Right renal cortex interstitium (tissue), 3 donors: ENCODE measurements at places on chromosomes 1 and 21.

GRCh38 chr1:9256332-9256731 is 21.8 kb downstream of the H6PD start:
- no peak for DNase-seq

DNA sequence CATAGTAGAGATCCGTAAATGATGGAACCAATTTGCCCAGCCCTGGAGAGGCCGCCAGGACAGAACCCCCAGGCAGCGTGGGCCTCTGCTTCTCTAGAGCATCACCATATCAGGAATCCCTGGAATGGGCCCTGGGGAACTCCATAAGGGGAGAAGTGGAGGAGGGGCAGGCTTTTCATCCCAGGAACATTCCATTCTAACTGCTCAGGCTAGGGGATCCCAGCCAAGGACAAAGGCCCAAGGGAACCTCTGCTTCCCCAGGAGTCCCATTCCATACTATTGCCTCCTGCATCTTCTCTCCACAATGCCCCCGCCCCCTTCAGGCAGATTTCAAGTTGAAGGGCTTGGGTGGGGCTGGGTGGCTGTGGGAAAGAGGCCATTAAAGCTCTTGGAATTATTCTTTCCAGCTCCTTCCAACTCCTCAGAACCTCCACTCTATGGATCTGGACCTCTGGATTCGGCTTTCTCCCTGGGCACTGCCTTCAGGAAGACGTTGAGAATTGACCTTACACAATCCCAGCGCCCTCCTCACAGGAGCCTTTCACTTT is 6.0 kb downstream of the TRNP1 start:
- no peak for DNase-seq

DNA sequence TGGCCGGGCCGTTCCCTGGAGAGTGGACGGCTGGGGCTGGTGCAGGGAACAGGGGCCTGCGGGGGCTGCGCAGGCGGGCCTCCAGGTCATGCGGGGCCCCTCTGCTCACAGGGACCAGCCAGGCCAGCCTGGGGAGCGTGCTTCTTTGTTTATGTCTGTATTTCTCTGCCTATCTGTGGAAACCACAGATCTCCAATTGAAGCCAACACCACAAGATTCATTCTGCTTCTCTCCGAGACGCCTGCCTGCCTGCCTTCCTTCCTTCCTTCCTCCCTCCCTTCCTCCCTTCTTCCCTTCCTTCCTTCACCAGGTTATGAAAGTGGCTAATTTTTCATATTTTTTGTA is 39.9 kb upstream of the HMGN1 start:
- DNase-seq: no peak

DNA sequence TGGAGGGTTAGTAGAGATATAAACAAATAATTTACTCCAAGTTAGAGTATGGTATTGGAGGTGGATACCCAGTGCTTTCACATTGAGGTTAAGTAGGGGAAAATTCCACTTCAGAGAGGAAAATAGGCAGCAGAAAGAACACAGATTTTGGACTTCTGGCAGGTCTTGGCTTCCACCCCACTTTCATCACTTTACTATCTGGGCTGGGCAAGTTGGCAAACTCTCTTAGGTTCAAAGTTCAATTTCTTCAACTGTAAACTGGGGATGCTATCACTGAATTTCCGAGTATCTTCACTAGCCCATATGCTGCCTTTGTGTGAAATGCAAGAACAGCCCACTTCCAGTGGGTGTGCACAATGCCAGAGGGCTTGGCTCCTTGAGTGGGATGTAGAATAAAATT is 214.9 kb downstream of the GABPA start:
- DNase-seq: no peak

DNA sequence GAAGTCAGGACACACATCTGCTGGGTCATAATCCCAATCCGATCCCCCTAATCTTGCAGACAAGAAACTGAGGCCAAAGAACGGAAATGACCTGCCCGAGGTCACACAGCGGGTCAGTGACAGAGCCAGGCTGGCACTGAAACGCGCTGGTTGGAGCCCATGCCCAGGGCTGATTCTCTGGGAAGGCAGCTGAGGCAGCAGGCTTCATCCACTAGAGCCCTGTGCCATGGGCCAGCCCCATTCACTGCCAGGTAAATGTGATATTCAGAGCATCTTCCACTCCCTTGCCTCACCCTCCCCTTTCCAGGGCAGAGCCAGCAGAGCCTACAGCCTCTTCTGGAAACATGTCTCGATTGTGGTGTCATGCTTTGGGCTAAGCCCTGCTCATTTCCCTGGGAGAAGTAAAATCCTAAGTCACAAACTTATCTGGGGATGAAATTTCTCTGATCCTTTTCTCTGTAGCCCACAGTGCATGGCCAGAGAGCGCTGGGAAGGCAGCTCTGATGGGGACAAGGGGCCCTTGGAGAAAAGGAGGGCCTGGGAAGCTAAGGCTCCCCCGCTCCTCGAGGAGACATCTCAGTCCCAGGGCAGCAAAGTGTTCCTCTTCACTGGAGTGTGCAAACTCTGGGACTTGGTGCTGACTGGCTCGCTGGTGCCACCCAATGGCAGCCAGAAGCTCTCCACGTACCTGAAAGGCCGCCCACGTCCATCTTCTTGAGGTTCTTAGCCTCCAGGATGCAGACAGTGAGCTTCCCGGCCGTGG is 110.4 kb downstream of the SYT2 start:
- DNase-seq: no peak

DNA sequence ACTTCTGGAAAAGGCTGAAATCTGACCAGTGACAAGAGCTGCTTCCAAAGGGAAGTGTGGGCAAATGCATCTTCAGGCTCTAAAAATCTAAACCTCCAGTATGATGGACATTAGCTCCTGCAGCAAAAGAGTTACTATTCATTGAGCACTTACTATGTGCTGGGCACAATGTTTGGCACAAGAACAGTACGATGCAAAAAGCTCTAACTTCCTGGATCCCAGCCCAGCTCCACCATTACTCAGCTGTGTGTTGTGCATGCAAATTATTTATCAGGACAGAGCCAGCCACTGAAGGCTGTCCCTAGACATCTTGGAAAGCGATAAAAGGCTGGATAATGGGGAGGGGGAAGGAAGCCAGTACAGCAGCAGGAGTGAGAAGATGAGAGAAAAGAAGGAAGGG is 143.5 kb downstream of the ELAVL4 start:
- no peak for DNase-seq
